ENCODE measurements at places on chromosomes 6 and 20.

DNA sequence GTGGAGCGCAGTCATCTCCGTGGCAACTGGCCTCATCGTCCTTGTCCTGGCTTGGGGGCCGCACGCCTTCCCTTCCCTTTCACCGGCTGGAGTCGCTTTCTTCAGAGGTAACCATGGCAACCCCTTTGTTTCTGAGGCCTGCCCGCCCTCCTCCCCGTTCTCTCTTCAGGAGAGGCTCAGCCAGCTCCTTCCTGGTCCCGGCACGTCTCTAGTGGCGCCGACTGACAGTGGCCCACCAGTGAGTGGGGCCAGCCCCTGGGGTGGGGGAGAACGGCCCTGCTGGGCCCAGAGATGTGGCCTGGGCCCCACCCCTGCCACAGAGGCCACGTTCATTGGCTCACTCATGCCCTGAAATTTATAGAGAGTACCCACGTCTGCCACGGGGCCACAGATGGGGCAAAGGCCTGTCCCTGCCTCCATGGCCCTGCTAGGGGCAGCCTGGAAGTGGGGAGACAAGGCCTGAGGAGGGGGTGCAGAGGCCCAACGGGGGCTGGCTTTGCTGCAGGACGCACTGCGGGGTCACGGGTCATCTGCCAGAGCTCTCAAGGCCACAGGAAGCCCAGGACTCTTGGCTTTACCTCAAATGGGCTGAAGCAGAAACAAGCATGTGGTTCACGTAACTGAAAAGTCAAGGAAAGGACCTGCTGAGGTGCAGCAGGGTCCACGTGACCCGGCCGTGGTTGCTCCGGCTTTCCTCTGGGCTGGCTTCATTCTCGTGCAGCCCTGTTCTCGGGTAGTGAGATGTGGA is 1.4 kb upstream of the OSBPL2 start:
- DNase-seq, result peak; percentile 50

GRCh38 chr6:650098-650497 is 6.8 kb downstream of the HUS1B start:
- DNase-seq, result no peak

DNA sequence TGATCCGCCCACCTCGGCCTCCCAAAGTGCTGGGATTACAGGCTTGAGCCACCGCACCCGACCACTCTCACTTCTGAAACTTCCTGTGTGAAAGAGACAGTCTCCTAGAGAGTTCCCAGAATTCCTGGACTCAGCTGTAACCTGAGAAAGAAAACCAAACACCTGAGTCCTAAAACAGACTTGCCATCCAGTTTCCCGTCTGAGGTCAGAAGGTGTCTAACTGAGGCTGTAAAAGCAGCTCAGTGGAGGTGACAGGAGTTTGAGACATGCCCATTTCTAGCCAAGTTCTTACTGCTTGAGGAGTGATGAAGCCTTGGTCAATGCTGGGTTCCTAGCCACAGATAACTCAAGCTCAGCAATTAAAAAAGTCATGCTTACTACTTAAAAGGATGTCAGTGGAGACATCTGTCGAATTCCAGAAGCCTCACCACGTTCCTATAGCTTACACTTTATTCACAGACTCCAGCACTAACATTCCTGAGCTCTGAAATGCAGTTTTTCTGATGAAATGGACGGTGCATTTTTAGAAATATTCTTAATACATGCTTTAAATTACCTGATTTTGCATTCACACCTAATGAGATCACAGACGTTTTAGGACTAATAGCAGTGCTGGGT is 6.1 kb downstream of the UQCC2 start:
- no peak for DNase-seq

- DNase-seq, result no peak
Observed at GRCh38 chr6:141965016-141965545, 167.6 kb upstream of the GJE1 start.

GRCh38 chr6:144739873-144740272 is 454.7 kb downstream of the UTRN start:
- no peak for DNase-seq

DNA sequence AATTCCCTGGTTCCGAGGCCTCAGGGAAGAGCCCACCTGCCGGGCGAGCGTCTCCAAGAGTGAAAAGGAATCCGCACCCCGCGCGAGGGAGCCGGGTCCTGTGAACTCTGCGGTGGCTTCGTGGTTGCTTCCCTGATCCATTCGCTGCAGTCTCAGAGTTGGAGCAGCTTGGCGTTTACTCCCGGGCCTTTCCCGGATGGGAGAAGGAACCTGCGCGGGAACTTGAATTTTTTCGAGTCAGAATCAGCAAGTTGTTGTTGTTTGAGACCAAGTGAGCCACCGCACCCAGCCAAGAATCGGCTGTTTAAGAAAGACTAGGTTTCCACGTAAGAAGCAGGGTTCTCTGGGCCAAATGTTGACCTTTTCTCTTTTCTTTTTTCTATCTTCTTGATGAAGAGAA is 12.9 kb downstream of the PRSS16 start:
- no peak for DNase-seq

- DNase-seq, result no peak
Observed at GRCh38 chr6:7086488-7086887, 21.3 kb upstream of the RREB1 start.

DNA sequence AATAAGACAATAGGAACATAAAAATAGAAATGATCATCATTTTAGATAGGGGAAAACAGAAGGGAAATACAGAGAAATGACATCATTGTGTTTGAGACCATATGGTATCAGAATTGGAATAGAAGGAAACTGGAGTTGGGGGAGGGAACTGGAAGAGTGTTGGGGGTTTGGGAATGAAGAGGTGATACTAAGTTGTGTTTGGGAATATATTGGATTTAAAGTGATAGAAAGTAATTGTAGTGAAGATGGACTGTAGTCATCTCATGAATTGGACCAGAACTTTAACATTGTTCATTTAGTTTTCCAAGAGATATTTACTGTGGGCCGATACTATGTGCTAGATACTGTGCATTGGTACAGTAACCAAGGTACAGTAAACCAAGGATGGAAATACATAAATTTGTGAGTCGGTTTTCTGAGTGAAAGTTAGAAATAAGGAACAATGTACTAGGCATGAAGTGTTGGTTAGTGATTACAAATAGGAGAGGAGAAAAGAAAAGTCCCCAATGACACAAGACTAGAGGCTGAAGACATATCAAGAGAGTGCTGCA is 32.3 kb downstream of the KCNQ5 start:
- DNase-seq, result no peak

GRCh38 chr6:37019065-37019450 is 13.6 kb downstream of the FGD2 start:
- DNase-seq, result peak; percentile 77

DNA sequence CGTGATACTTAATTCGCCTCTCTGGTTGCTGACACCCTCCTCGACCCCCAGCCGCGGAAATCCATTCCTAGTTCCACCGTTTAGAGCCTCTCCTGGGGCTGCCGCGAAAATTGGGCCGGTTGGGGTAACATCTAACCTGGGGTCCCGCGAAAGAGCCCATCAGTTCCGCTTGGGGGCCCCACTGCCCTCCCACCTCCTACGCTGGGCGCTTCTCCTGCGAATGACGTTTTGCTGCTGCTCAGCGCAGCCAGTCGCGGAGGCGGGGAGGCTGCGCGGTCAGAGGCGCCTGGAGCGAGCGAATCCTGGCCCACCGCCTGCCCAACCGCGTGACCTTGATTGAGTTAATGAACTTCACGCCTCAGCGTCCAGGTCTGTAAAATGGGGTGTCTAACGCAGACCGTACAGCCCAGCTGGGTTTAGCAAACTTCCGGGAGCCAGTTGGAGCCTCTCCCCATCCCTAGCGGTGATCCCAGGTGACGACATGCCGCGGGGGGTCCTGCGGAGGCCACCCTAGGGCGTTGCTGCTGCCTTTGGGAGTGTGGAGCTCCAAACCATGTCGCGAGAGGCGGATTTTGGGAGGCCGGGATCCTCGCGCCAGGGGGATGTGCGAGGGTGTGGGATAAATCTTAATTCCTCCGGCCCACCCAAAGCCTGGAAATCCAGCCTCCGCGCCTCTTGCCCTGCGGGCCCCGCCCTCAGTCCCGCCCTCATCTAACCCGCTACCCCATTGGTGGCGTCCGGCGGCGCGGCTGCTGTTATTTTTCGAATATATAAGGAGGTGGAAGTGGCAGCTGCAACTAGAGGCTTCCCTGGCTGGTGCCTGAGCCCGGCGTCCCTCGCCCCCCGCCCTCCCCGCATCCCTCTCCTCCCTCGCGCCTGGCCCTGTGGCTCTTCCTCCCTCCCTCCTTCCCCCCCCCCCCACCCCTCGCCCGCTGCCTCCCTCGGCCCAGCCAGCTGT is at the start of gene CDC25B:
Gene CDC25B (plus strand): TSS at position 800 of the 958 bp plus-strand sequence. CDS start 222 bp downstream, outside the sequence.
- DNase-seq, result peak; percentile 89

DNA sequence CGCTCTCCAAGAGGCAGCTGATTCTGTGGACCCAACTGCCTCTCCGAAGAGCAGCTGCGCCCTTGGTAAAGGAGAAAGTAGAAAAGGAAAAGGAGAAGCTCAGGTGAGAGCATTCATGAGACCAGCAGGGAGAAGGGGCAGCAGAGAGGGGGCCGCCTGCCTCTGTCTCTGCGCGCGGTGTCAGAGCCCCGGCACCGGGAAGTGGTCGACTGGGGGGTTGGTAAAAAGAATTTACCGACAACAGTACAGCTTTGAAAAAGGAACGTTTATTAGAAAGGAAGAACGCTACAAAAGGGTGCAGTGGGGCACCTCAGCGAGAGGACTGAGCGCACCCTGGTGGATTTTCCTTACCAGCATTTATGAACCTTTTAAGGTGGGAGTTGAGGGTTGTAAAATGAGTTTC is 61.9 kb downstream of the GPR6 start:
- peak; percentile 31 for DNase-seq

DNA sequence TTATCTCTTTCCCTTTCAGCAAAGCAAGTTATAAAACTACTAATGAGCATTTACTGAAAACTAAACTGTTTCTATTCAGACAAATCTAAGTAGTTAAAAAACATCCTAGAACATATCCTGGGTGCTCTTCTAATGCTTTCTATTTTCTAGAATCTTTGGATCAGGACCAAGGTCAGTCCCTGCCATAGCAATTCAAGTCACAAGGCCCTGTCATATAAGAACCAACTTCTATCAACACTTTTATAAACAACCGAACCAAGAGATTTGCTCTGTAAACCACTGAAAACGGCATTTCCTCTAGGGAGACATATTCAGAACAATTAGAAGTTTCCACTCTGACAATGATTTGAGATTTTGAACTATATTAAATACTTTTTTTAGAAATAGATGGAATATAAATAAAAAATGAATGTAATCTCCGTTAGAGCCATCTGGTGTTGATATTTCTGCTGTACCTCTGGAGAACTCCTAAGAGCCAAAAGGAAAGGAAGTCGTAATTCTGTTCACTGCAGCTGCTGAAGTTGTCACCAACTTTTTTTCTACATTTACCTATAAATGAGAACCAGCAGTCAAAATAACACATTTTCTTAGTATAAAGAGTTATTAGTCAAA is 51.4 kb upstream of the LGSN start:
- DNase-seq, result no peak

DNA sequence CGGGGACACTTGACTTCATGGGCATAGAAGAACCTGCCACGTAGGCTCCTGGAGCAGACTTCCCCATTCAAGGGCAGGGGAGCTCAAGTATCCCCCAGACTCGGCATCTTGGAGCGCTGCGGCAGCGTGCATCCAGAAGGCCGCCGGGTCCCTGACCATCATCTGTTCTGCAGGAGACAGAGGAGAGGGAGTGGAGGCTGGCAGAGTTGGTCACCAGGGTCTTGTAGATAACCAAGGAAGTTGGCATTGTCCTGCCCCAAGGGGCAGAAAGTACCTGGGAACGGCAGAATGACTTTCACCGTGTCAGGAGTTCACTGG is 82.8 kb downstream of the TCP11 start:
- DNase-seq, result no peak

DNA sequence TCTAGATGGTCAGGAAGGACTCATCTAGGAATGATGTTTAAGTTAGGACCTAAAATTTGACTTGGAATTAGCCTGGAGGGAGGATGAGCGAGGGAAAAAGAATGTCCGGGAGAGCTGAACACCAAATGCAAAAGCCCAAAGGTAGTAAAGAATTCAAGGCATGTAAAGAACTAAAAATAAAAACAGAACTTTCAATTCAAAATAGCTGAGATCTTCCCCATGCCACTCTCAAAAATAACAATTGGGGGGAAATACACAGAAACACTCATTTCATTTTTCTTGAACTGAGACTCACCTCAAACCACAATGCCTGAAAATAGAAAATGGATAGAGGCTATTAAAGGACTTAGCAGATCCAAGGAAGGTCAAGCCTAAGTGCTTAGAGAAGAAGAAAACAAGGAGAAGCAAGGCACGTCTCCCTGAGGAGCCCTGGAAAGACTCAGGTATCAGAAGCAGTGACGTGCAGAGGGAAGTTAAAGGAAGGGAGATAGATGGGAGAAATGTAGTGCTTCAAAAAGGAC is 10.4 kb downstream of the PXT1 start:
- DNase-seq, result no peak

All from NCI-H1092 (cell line).